Right ventricle myocardium superior (tissue), 1 donor: ENCODE measurements at places on chromosomes 1 and 21.

GRCh38 chr1:33086384-33086850 lies 5.5 kb downstream of the AZIN2 start:
- DNase-seq, result peak; percentile 79

DNA sequence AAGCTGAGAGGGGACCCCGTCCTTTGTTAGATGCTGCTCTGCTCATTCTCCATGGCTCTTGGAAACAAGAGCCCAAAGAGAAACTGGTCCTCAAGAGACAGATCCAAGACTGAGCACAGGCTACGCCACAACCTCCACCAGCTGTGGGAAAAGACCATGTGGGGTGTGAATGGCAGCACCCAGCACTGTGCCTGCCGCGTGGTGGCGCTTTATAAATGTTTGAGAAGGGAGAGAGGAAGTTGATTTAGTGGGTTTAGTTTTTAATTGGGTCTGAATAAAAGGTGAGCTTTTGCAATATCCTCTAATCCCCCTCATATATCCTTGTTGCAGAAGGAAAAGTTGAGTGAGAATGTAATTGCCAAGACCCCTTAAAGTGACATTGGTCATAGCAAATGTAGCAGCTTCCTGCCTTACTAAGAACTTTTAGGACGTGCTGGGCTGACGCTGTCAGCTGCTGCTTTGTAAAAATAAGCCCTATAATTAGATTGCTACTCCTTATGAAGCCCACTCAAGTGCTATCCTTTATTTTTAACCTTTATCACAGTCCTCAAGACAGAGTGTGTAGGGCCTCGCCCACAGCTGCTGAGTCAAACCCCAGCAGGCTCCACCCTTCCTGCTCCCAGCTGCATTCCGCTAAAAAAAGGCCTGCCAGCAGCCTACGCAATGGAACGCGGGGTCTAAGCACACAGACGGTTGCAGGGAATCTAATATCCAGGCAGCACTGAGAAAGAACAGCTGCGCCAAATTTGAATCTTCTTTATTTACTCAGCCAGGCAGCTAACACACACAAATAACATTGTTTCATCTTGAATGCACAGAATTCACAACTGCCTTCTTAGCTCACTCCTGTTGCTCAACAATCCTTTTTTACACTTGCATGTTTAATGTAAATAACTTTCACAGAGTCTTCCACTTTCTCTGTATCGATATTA lies 47.4 kb upstream of the PRDX6 start:
- peak; percentile 92 for DNase-seq

GRCh38 chr1:162631546-162632191 lies 595 bp upstream of the DDR2 start:
- no peak for DNase-seq

- no peak for DNase-seq
Measured at GRCh38 chr1:197341626-197342025, 73.6 kb downstream of the CRB1 start.

- no peak for DNase-seq
Measured at GRCh38 chr1:218765753-218766152, 407.9 kb upstream of the LYPLAL1 start.

DNA sequence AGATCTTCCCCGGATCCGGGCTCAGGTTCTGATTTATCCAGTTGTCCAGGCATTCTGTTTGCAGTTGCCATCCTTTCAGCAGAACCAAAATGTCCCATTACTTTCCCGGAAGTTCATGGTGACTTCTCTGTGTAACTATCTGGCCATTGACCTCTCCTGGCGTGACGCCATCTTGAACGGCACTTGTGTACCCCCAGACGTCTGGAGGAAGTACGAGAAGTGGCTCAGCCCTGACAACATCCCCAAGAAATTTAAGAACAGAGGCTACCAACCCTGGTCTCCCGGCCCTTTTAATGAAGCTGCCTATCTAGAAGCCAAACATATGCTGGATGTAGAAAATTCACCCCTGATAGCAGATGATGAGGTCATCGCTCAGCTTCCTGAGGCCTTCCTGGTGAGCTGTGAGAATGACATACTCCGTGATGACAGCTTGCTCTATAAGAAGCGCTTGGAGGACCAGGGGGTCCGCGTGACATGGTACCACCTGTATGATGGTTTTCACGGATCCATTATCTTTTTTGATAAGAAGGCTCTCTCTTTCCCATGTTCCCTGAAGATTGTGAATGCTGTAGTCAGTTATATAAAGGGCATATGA lies 22.4 kb downstream of the AADACL4 start:
- DNase-seq, result no peak

GRCh38 chr1:7432102-7432899 lies 338.8 kb upstream of the VAMP3 start:
- peak; percentile 11 for DNase-seq

DNA sequence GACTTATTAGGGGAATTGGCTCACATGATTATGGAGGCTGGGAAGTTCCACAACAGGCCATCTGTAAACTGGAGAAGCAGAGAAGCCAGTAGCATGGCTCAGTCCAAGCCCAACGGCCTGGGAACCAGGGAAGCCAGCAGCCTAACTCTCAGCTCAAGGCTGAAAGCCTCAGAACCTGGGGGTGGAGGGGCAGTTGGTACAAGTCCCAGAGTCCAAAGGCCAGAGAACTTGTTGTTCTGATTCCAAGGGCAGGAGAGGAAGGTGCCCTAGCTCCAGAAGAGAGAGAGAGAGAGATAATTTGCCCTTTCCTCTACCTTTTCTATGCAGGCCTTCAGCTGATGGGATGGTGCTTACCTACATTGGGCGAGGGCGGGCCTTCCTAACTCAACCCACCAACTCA lies 55.3 kb downstream of the MAN1C1 start:
- no peak for DNase-seq

DNA sequence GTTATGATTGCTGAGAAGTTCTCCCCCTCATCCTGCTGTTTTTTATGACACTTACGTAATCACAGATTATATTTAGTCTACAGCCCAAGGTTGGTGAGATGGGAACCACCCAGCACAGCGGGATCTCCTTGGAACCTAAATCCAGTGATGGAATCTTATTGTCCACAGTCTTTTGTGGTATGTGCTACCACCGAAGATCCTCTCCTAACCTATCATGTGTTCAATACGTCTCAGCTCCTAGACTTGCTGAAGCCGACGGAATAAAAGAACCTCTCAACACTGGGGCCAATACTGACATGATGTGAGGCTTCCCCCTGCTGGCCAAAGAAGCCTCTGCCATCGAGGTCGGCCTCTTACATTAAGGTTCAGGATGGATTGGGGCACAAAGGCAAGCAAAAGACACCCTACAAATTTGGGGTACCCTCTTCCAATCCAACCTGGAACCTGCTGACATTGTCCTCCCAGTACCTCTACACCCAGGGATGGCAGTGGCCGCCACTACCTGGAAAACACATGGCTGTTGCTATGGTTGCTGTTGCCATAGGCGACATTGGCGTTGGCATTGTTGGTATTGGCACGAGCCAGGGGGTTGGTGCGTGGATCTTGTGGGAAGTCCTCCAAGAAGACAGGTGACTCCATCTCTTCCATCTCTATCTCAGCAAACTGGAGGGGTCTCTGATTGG lies 19.4 kb upstream of the KIF21B start:
- peak; percentile 66 for DNase-seq

GRCh38 chr1:234434706-234435105 lies 44.3 kb downstream of the TARBP1 start:
- DNase-seq, result no peak

GRCh38 chr1:209787551-209787950 lies 3.2 kb upstream of the C1orf74 start:
- no peak for DNase-seq

DNA sequence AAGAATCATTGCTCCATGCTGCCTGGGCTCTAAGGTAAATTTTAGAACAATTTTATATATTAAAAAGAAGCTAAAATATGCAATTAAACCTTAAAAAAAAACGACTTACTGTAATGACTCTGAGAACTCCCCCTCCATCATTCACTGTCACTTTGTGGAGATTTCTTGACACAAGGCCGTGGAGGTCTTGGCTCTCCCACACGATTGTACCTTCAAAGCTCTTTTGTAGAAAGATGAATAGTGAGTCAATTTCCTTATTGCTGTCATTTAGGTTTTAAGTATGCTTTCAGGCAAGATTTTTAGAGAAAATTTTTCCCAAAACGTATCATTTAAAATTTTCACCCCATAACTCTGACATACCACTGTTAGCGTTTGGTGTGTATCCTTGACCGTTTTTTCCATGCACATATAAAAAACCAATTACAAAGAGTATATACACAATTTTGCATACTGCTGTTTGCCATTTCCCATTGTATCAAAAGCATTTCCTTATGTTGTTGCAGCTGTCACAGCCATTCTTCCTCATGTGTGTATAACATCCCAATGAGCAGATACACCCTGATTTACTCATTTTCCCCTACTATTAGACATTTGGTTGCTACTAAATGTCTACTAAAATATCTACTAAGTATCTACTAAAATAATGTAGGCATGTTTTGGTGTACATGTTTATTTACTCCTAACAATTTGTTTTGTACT lies 33.4 kb downstream of the B3GALNT2 start:
- no peak for DNase-seq

GRCh38 chr1:56584910-56585528 lies 5.7 kb upstream of the PLPP3 start:
- no peak for DNase-seq

- DNase-seq, result no peak
Measured at GRCh38 chr1:78469576-78469975, 21.2 kb upstream of the PTGFR start.

GRCh38 chr1:99784143-99784542 lies 17.7 kb upstream of the FRRS1 start:
- DNase-seq, result no peak

- DNase-seq, result no peak
Measured at GRCh38 chr1:46676531-46676930, 4.9 kb downstream of the TEX38 start.

- DNase-seq, result no peak
Measured at GRCh38 chr1:39925721-39926342, 24.1 kb upstream of the MYCL start.

DNA sequence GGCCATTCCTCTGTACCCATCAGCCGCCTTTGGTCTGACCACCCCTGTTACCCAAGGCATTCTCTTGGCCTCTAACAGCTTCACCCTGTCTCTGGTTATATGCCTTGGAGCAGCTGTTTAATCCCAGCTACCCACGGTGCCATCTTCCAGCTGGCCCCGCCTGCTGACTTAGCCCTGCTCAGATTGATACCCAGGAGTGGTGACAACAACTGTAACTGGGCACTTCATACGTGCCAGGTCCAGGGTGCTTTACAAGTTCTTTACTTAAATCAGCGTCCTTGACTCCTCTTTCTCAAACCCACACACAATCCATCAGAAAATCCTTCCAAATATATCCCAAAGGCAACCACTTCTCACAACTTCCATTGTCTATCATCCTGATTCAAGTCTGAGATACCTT lies 37.2 kb upstream of the HMGB4 start:
- DNase-seq, result no peak

DNA sequence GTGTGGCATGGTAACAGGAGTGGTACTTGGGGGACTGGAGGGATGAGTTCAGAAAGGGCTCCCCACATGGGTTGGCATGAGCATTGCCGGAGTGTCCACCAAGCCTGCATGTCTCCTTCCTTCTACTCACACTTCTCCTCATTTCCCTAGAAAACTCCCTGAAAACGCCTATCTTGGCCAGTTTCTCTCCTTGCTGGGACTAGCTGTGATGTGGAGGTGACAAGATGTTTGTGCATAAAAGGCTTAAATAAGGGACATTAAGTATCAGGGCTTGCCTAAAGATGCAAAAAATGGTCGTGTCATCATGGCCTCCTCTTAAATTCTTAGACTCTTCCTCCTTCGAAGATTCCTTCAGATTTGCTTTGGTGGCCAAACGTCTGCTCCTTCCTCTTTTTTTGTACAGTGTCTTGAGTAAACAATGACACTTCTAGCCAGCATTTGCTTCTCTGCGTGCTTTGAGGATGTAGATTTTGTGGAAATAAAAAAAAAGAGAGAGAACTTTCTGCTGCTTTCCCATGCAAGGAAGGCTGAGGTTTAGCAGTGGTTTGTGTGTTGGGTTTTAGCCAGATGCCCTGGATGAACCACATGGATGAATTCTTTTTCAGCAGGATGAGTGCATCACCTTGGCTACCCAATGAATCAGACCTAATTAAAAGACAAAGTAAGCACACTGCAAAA lies 239.1 kb upstream of the IRF2BP2 start:
- DNase-seq, result no peak

- DNase-seq, result no peak
Measured at GRCh38 chr1:46030074-46030870, 102.2 kb downstream of the PIK3R3 start.

GRCh38 chr1:113247782-113248181 lies 142.5 kb upstream of the MAGI3 start:
- DNase-seq, result no peak

DNA sequence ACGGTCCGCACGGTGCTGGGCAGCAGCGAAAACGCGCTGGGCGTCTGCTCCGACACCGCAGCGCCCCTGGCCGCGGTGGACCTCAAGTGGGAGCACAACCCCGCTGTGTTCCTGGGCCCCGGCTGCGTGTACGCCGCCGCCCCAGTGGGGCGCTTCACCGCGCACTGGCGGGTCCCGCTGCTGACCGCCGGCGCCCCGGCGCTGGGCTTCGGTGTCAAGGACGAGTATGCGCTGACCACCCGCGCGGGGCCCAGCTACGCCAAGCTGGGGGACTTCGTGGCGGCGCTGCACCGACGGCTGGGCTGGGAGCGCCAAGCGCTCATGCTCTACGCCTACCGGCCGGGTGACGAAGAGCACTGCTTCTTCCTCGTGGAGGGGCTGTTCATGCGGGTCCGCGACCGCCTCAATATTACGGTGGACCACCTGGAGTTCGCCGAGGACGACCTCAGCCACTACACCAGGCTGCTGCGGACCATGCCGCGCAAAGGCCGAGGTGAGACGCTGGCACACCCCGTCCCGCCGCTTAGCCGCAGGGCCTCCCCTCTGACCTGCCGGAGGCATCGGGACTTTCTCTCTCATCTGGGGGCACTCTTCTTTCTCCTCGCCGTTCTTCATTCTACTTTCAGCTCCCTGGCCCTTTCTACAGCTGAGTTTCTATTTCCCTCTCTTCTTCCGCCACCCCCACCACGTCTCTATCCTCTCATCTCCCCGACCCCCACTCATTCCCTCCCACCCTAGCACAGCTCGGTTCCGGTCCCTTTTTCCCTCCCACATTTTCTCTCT lies 1.0 kb downstream of the NPR1 start:
- peak; percentile 51 for DNase-seq

GRCh38 chr1:38014171-38014570 lies 1.6 kb downstream of the UTP11 start:
- DNase-seq, result peak; percentile 8

GRCh38 chr1:58264462-58264861 lies 282.1 kb downstream of the OMA1 start:
- no peak for DNase-seq

- DNase-seq, result peak; percentile 26
Measured at GRCh38 chr21:42644223-42645208, 8.9 kb upstream of the PDE9A start.

- DNase-seq, result no peak
Measured at GRCh38 chr1:9397997-9398526, 105.4 kb downstream of the SPSB1 start.

- no peak for DNase-seq
Measured at GRCh38 chr1:11299225-11299574, 26.2 kb downstream of the UBIAD1 start.
